ENCODE measurements at places on chromosomes 2 and 18.

GRCh38 chr18:69936191-69936558 is 11.5 kb downstream of the CD226 start:
- DNase-seq: no peak

DNA sequence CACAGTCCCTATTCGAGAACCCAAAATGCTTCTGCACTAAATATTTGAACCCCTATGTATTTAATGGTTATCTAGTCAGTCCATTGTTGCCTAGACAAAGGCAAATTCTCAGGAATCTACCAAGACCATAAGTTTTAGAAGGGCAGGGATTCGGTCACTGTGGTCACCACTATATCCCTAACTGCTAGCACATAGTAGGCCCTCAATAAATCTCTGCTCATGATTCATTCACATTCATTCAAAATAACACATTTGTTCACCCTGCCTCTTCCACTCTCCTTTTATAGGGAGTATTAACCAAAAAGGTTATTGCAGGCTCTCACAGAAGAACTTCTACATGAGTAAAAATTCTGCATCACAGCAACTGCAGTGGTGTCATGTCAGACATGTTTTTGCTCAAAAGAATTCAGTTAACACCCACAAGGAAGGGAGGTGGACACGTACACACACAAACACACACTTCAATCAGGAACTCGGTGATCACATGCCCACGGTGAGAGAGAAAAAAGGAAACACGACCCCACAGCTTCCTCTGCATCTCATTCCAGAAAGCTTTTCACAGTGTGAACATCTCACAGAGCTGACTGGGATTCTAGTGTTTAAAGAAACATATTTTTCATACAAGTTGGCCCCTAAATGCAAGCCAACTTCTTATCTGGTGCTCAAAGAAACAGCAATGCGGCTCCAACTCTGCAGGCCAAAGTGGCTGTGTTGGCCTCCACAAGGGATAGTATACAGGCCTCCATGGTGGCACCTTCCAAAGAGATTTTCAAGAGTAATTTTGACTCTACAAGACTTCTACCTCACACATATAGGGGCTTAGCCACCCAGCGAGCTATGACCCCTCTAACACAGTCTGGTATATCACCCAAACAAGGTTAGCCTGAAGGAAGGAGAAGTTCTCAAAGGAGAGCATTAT is 98.0 kb downstream of the ANKRD44 start:
- DNase-seq: no peak

DNA sequence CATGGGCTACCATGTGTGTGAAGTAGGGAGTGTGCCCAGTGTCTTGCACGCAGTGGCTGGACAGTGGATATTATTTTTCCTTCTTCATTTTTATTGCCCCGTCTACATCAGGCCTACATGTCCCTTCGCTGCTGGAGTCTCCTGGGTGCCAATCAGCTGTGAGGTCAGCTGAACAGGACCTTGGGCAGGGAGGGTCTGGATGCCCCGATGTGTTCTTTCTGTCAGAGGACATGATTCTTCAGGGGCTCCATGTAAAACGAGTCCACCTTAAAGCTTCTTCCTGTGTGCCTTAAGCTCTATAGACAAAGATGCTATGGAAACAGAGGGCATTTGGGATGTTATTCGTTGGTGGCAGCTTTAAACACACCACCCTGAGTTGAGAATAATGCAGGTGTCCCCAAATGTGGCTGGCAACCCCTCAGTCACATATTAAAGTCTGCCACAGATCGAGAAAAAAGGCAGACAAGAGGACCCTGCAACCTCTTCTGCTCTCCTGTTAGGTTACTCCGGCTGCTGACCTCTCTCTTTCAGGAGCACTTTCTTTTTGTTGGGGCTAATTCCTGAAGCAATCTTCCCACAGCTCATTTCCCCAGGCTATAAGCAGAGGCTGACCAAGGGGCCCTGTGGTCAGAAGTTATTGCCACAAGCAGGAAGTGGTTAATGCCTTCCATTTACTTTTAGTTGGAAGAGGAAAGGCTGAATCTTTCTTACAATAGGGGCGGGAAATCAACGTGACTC is 20.0 kb downstream of the GREB1 start:
- no peak for DNase-seq

DNA sequence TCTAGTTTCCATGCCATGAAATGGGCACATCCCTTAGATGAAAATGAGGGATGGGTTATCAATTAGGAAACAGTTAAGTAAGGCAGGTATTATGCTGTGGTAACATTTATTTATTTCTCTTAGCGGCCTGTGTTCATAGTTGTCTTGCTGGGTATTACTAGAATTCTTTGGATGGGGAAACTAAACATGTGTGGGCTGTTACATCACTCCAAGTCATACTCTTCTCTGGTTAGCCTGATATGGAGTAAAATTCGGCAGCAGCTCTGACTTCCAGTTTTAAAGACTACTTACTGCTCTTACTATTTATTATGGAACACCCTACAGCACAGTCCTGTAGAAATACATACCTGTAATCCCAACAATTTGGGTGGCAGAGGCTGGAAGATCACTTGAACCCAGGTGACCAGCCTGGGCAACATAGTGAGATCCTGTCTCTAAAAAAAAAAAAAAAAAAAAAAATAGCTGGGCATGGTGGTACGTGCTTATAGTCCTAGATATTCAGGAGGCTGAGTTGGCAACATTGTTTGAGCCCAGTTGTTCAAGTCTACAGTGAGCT is 33.1 kb upstream of the RASGRP3 start:
- no peak for DNase-seq

DNA sequence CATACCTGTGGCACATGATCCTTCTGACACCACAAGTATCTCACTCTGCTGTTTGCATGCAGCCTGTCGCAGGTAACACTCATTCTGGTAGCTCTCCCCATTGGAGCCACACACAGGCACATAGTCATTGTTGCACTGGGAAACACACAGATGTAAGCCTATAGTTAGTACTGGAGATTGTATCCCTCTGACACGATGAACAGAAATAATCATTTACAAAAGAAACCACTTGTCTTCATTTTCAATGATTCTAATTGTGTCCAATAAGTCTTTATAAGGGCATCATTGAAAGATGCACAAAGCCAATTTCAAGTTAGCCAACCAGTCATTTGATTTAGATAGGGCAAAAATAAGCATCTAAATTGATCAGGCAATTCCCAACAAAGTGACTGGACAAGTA is 10.4 kb downstream of the TMEFF2 start:
- no peak for DNase-seq

DNA sequence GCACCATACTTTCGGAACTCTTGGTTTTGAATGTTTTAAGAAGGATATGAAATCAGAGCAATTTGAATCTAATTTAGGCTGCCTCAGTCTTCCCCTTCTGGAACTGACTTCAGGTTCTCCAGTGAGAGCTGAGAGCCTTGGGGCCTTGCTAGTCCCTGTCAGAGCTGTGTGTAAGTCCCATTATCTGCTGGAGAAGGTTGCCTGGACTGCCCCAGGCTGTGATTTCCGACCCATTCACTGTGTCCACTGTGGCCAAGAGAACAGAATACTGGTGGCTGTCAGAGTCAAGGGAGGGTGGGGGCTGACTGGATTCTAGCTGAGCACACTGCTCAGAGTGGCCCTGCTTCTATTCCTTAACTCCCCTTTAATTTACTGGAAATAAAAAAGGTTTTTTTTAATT is 278.0 kb downstream of the KCNS3 start:
- no peak for DNase-seq

- DNase-seq: no peak
Observed at GRCh38 chr2:202771741-202772460, 99.7 kb downstream of the ICA1L start.

GRCh38 chr18:50917021-50917420 is 38.1 kb downstream of the ME2 start:
- no peak for DNase-seq

GRCh38 chr18:11004294-11004693 is 145.1 kb downstream of the PIEZO2 start:
- DNase-seq: no peak

DNA sequence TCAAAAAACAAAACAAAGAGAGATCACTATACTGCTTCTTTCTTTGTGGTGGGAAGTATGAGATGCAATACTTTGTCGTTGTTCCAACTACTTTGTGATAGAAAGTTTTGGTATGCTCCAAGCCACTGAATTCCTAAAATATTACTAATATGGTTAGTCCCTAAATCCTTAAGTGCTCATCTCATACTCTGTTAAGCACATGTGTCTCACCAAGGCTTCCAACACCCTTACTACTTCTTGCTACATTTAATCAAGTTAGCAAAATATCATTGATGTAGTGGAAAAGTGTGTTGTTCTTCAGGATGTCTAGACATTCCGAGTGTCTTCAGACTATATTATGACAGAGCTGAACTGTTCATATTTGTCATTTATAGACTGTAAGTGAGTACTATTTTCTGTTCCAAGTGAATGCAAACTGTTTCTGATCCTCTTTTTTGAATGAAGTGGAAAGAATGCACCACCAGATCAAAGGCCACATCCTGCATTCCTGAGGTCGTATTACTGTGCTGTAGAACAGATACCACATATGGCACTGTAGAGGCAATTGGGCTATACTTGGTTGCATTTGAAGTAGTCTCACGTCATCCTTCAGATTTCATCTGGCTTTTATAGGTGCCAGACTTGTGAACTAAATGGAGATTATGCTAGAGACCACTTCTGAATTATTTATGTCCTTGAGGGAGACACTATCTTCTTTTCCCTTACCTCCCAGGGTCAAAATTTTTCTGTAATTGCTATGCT is 298.4 kb upstream of the ZNF521 start:
- DNase-seq: no peak

GRCh38 chr2:40004336-40004735 is 225.3 kb upstream of the THUMPD2 start:
- DNase-seq: no peak

DNA sequence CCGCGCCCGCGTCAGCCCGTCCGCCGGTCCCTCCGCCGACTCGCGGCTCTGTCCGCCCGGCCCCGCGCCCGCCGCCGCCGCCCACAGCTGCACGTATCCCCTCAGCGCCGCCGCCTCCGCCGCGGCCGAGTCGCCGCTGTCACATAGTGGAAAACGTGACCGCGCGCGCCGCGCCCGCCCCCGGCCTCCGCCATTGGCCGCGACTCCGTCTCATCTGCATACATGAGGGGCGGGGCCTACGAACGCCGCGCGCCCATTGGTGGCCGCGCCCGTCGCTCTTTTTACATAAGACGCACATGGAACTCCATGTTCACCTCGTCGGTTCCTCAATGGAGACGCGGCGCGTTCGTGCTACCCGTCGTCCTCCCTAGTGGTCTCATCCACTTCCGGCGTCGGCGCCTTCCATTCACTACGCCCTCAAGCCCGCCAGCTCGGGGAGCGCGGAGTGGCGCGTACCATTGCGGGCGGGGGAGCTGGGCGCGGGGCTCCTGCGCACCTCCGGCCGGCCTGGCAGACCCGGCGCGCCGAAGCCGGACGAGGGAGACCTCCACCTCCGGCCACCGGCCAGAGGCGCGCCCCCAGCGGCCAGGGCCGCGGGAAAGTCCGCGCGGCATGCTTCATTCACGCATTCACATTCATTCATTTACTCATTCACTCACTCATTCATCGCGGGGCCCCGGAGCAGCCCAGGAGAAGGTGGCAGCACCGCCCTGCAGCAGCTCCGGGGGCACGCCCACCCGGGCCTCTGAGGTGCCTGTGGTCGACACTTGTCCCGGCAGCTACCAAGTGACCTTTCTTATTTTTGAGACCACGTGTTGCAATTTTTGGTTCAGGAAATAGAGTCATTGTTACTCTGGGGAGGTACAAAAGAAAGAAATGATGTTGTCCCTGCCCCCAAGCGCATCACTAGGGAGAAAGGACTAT is 502 bp upstream of the PER2 start:
- peak; percentile 94 for DNase-seq

DNA sequence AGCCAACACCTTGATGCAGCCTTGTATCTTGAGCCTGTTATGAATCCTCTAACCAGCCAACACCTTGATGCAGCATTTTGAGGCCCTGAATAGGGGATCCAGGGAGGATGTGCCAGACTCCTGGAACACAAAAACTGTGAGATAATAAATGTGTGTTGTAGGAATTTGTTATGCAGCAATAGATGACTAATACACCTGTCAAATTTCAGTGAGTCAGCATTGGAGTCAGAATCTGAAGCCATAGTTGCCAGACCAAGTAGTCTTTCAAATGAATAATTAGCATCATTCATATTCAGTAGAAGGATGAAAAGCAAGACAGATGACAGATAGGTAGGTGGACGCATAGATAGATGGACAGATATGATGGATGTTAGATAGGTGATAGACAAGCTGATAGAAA is 942.5 kb upstream of the SLC39A10 start:
- no peak for DNase-seq

DNA sequence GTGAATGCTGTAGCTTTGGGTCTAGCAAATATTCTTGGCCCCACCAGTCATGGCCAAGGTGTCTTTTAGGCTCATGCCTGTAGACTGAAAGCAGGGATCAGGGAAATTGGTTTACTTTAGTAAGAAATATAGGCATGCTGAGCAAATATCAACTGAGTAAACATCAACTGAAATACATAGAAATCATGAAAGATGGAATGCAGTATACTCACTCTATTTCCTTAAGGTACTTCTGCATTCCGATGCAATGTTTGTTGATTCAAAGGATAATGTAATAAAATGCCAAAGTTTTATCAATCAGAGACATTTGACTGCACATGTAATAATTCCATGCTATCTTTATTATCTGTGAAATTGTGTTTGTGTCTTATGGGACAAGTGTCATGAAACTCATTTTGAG is 19.6 kb upstream of the IL1R1 start:
- DNase-seq: no peak

DNA sequence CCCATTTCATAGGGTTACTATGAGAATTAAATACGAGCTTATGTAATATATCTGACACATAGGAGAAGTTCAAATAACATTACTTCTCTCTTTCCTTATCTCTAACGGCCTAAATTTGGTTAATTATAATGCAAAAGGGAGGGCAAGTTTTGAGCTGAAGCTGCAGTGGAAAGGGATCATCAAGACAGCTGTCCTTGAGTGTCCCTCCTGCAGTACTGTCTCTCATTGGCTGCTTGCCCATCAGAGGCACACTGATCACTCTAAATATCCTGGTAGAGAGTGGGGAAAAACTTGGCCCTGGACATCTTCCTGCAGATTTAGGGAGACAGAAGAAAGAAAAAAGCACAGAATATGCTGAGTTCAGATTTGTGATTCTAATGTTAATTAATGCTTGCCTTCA is 186.0 kb downstream of the CAMKMT start:
- DNase-seq: no peak

GRCh38 chr2:186299610-186300009 is 186.4 kb upstream of the ZC3H15 start:
- no peak for DNase-seq

GRCh38 chr2:127293386-127293747 is 577 bp downstream of the ERCC3 start:
- DNase-seq: no peak

- no peak for DNase-seq
Observed at GRCh38 chr18:2451556-2451955, 119.7 kb downstream of the METTL4 start.

DNA sequence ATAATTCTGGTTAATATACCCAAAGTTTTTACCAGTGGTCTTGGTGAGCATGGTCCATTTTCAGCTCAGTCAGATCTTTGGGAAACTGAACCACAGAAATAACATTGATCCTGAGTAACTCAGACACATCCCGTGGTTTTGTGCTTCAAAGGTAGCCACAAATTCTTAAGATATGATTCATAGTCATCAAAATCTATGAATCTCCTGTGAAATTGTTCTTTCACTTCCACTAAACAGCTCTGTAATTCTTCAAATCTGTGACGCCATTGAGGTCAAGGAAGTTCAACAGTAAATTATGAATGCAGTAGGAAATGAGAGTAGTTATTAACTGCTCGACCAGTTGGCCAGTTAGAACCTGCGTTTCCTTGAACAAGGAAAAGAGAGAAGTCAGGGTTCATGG is 147.3 kb downstream of the IRS1 start:
- DNase-seq: no peak

All from stimulated activated CD8-positive, alpha-beta memory T cell treated with anti-CD3 and anti-CD28 coated beads, Interleukin-7, amount 100 ng/mL, for 4 hours (primary cell).